D341Med (cell line): ENCODE measurements at places on chromosomes 2 and 18.

DNA sequence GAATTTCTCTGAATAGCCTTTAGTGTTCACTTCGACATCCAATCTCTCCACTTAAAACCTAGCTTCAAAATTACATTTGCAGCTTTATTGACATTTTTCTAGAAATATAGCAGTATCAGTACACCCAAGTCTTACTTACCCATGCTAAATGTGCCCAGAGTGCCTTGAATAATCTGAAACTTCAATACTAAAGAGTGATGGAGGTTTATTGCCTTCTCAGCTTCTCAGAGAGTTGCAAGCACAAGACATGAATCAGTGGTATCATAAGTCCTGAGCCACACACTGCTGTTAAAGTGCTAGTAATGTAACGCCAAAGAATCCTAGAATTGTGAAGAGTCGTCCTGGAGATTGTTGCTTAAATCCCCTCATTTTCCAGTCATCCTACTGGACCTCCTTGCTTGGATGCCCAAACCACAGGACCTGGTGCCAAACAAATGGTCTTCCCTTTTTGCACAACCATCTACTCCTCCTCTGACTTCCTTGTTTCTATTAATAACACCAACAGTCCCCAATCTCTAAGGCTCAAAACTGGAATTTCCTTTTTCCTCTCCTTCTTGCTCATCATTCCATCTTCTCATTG is 83.2 kb upstream of the SPATS2L start:
- DNase-seq = no peak

GRCh38 chr2:45808294-45808800 is 156.9 kb downstream of the PRKCE start:
- DNase-seq = no peak

GRCh38 chr18:62713651-62714247 is 1.6 kb upstream of the PHLPP1 start:
- DNase-seq = no peak

DNA sequence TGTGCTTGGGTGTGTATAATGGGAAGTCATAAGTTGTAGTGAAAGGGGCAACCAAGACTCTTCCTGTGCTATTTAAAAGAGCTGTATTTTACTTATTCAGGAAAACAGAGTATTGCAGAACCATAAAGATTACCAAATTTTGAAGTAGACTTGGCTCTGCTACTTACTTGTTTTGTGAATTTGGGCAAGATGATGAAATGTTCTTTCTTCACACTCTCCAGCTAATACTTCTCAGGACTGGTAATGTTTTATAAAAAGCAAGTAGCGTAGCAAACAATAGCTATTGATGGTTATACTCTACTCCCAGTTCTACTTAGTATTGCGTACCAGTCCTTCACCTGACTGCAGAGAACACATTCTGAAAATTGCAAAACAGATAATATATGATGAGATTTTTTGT is 374.1 kb downstream of the ARHGAP15 start:
- DNase-seq = no peak

- no peak for DNase-seq
Measured at GRCh38 chr2:46230677-46231425, 66.4 kb upstream of the EPAS1 start.

DNA sequence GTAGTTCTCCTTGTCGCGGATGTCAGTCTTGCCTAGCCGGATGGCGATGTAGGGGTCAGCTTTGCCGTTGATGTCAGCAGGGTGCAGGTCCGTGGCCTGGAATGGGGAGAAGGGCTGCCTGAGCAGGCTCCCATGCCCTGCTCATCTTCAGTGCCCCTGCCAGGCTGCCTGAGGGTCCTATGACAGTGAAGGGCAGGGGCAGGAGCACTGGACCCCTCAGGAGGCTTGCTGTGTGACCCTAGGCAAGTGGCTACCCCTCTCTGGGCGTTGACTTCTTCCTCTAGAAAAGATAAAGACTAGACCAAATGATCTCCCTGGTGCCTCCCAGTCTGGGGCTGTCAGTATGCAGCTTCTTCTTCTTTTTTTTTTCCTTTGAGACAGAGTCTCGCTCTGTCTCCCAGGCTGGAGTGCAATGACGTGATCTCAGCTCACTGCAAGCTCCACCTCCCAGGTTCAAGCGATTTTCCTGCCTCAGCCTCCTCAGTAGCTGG is 11.9 kb downstream of the OTOF start:
- DNase-seq = no peak

- DNase-seq = no peak
Measured at GRCh38 chr2:64904413-64905329, 84.5 kb upstream of the SLC1A4 start.

GRCh38 chr18:6948281-6949055 is 169.1 kb downstream of the LAMA1 start:
- DNase-seq = no peak

- DNase-seq = no peak
Measured at GRCh38 chr18:8745355-8746014, 40.1 kb downstream of the MTCL1 start.

- no peak for DNase-seq
Measured at GRCh38 chr18:50281972-50282520, 723 bp upstream of the MBD1 start.

DNA sequence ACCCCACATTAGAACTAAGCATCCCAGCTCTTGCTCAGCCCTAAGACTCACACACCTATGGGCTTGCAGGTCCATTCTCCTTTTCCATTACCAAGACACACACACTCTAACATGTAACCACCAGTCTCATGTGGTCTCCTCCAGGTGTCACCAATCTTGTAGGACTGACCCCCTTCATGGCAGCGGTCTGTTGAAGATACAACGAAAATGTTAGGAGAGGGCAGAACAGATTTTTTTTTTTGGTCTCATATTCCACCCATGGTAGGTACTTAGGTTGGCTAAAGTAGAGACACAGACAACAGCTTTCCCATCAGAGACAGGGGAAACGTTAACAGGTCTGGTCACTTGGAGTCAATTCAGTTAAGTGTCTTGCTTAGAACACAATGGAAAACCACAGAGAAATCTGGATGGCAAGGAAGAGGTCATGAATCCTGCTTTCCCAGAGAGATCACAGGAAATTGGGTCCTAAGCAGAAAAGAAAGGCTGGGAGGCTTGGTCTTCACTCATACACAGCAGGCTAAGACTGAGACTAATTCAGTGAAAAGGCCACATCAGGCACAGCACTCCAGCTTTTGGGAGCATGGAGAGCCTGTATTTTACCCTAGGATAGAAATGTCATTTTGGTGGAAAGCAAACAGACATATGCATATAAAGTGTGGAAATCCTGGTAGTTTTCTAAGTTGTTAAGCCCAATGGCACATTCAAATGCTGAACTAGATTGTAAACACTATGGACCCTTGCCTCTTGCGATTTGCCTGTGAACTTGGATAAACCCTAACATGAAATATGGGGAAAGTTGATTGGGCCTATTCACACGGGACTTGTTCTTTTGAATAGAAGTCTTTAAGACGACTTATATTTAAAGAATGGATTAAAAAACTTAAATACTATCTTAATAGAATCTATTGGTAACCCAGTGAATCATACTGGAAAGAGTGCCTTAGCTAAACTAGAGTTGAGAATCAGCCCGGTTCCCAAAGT is 3.8 kb downstream of the FN1 start:
- no peak for DNase-seq

GRCh38 chr2:99987160-99987559 is 155.2 kb downstream of the AFF3 start:
- no peak for DNase-seq

GRCh38 chr2:209936106-209936666 is 66.3 kb upstream of the RPE start:
- no peak for DNase-seq

DNA sequence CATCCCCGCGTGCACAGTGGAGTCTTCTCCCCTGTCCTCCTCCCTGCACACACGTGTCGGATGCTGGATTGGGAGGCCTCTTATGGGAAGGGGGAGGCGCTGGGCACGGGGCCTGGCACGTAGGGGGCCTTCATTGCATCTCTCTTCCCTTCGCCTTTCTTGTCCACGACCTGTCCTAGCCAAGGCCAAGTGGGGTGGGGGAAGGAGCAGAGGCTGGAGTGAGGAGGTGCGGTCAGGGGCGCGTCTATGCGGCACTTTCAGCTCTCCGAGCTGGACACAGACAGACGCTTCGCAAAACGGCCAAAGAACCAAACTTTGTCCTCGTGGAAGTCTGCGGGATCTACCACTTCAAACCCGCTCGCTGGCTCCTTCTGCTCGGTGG is 13.4 kb downstream of the ALPG start:
- DNase-seq = no peak

GRCh38 chr18:63762518-63762917 is 12.7 kb upstream of the SERPINB7 start:
- no peak for DNase-seq

- no peak for DNase-seq
Measured at GRCh38 chr2:19000776-19001175, 357.6 kb downstream of the OSR1 start.

DNA sequence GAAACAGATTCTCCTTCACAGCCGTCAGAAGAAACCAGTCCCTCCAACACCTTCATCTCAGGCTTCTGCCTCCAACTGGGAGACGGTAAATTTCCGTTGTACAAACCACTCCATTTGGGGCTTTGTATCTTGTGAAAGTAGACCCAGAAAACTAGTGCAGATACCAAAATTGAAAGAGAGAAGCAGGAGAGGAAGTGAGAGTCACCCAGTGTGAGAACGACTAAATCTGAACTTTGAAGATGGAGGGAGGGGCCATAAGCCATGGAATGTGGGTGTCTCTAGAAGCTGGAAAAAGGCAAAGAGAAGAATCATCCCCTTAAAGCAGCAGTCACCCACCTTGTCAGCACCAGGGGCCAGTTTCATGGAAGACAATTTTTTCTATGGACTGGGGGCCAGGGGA is 88.3 kb upstream of the LRATD1 start:
- no peak for DNase-seq

DNA sequence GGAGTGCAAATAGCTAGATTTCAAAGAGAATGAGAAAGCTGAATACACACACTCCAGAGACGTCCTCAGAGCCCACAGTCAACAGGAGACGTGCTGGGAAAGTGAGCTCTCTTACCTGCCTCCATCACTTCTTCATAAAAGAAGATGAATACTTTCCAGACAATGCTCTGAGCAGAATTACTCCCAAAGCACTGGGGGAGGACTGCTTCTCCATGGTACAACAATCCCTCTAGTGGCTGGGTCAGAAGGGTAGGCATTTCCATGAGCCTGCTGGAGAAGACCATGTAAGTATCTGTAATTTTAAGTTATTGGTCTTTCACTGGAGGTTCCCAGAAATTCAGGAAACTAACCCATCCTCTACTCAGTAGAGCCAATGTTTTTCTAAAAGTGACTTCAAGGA is 190.3 kb downstream of the RBM43 start:
- peak; percentile 20 for DNase-seq

DNA sequence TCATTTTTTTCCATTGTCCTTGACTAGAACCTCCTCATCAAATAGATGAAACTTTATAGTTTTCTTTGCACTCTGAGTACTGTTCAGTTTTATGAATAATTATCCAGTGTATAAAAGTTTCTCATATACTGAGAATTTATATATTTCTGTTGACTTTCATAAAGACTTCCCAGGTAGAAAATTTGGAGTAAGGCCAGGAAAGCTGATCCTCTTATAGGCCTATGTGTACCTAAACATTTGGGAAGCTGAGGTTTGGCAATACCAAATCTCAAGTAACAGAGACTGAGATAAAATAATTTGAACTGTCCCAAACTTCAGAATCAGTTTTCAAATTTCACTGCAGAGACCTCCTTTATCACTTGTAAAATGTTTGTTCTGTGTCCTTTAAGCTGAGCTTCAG is 43.4 kb downstream of the CCDC102B start:
- no peak for DNase-seq

DNA sequence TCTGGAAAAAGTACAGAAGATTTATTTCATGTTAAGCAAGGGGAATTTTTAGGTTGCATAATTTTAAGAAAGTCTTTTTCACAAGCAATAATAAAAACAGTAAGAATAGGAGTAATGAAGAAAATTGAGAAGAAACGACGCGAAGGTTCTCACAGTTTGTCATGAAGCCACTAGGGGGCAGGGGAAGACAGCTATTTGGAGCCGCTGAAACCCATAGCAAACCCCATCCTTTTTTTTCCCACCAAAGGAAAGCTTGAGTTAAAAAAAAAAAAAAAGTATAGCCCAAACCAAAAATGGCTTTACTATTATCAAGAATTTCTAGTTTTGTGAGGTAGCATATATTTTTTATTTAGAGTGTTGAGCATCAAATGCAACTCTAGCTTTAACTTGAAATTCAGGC is 300.9 kb downstream of the PHLPP1 start:
- peak; percentile 79 for DNase-seq

- no peak for DNase-seq
Measured at GRCh38 chr18:66136039-66136438, 385.2 kb downstream of the CDH7 start.

DNA sequence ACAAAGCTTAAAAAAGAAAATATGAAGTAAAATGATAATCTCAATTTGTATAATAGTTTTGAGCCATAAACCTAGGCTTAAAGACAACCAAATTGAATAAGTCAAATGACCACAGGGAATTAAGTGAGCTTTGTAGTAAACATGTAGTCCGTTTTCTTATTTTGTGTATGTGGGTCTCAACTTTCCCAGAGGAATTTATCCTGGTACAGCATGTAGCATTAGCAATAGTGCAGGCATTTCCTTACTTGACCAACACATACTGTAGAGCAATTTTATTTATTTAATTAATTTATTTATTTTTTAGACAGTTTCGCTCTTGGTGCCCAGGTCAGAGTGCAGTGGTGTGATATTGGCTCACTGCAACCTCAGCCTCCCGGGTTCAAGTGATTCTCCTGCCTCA is 37.5 kb upstream of the MTCL1 start:
- DNase-seq = no peak

- no peak for DNase-seq
Measured at GRCh38 chr18:8779251-8779650, 73.9 kb downstream of the MTCL1 start.

DNA sequence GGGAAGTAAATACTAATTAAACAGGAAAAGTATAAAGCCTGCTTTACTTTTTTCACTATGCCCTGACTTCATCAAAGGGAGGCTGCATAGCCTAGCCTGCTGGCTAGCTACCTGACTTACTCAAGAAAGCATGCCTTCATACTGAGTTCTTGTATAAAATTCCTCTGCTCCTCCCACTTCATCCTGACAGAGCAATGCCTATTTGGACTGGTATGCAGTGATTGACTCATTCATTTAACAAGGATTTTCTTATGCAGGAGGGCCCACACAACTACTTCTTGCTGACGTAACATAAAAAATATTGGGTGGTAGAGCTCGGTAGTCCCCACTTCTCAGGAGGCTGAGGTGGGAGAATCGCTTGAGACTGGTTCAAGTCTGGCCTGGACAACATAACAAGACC is 70.5 kb downstream of the PRPF40A start:
- no peak for DNase-seq

GRCh38 chr2:19873014-19873413 is 28.8 kb downstream of the TTC32 start:
- DNase-seq = no peak

- no peak for DNase-seq
Measured at GRCh38 chr2:145599756-145600155, 1079.8 kb upstream of the ZEB2 start.

- DNase-seq = no peak
Measured at GRCh38 chr2:51629406-51629805, 597.5 kb upstream of the NRXN1 start.

GRCh38 chr2:174004905-174005605 is 39.9 kb upstream of the SP3 start:
- no peak for DNase-seq
